Cardiac septum (tissue), 1 donor: ENCODE measurements at places on chromosomes 1 and 21. TPM values are rescaled to one million over a fixed set of nuclear protein-coding genes. Genes with fewer than 3 reads are reported as not detected.

CBR3 gene
- 2.1 TPM for total RNA-seq

TCHH gene
- total RNA-seq = 0.05 TPM

CYP4A11 gene
- total RNA-seq = not detected

SH2D2A gene
- total RNA-seq = 1.4 TPM

PRDM16 gene
- total RNA-seq = 12.9 TPM

CFHR5 gene
- total RNA-seq = not detected

NBPF4 gene
- not detected for total RNA-seq

SHE gene
- 16.8 TPM for total RNA-seq

CLDN14 gene
- total RNA-seq = not detected

ORC1 gene
- total RNA-seq = 0.11 TPM

ADCY10 gene
- total RNA-seq = 0.97 TPM

IGSF5 gene
- 3.8 TPM for total RNA-seq

NR5A2 gene
- total RNA-seq = 0.89 TPM

HMCN1 gene
- total RNA-seq = 7.3 TPM

TMPRSS15 gene
- total RNA-seq = not detected

CYP4Z1 gene
- total RNA-seq = not detected

PTPRU gene
- total RNA-seq = 6.6 TPM

ATG4C gene
- 7.6 TPM for total RNA-seq
